ENCODE measurements at places on chromosomes 6 and 20. TPM values are rescaled to one million over a fixed set of nuclear protein-coding genes. Genes with fewer than 3 reads are reported as not detected.

The DZANK1 gene
- total RNA-seq, result 1.3 TPM

The DDAH2 gene
- total RNA-seq, result 5.8 TPM

The TCP11 gene
- not detected for total RNA-seq

The C20orf202 gene
- total RNA-seq, result not detected

The PPP1R3G gene
- total RNA-seq, result 0.16 TPM

The RBBP8NL gene
- not detected for total RNA-seq

The POM121L2 gene
- total RNA-seq, result not detected

The YIPF3 gene
- total RNA-seq, result 59.0 TPM

DNA sequence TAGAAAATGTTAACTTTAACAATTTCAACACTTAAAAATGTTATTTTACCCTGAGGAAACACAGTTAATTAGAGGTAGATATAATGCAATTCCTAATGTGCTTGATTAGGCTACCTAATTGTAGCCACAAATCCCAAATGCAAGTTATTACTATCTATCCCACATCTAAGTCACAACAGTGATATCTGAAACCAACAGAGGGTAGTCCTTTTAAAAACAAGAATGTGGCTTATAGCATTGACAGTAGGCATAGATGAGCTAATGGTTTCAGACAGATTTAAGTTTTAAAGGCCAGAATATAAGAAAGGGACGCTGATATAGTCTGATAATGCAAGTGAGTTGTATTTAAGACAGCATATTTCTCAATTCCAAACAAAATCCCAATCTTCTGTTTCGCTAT, 23.0 kb downstream of the PLN start:
- no peak for DNase-seq
- peaks cover 10% of the 10 kb centered on the region for H3K4me1 ChIP-seq
- no peaks in the 10 kb centered on the region for H3K27me3 ChIP-seq
- H3K27ac ChIP-seq, result no peak overlapping the region
- H3K4me3 ChIP-seq, result no peak overlapping the region
- peaks cover 30% of the 10 kb centered on the region for H3K36me3 ChIP-seq

DNA sequence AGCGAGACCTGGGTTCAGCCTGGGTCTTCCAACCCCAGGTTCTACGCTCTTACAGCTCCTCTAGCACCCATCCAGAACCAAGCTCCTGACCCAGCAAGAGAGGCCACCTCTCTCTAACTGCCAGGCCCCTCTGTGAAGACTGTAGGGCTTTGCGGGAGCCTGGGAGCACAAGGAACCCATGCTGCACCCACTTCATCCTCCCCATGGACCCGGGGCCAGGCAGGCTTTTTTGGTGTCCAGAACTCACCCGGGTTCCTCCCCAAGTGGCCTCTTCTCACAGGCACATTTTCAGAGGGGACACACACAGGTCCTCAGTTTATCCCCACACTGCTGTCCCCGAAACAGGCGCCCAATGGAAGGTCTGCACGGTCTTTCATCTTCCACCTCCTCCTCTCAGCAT, 145.9 kb downstream of the SYNDIG1 start:
- no peak overlapping the region for H3K4me3 ChIP-seq
- H3K4me1 ChIP-seq, result no peaks in the 10 kb centered on the region
- H3K36me3 ChIP-seq, result no peaks in the 10 kb centered on the region
- no peak overlapping the region for H3K27ac ChIP-seq
- no peak for DNase-seq

DNA sequence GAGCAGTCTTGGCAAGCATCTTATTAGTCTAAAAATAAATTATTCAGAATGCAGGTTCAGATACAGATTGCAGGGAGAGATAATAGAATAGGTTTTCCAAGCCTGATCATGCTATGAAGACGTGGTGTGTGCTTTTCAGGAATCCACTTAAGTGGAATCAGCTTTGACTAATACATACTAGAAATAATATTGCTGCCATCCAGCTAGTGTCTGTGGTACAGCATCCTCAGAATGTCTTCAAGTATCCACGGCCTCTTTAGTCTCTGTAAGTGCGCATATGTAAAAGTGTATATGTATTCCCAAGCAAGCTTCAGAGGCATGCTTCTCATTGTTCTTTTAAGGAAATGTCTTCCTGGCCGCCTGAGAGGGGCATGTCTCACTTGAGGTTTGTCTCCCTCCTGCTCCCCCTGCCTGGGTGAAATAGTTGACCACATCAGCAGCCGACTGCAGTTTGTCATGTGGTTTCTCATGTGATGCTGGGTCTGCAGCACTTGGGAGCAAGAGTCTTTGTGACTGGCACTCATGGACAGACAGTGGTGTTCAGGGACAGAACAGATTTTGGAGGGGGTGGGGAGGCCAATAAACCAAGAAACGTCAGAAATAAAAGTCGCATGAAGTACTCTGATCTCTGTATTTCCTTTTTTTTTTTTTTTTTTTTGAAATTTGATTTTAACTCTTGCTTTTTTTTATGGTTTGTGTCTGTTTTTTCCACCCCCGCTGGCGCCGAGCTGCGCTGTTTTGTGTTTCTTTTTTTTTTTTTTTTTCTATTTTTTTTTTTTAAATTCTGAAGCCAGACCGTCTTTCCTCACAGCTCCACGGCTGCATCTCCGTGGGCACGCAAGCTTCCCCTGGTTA, 150.8 kb downstream of the PRL start:
- H3K27me3 ChIP-seq, result peaks cover 40% of the 10 kb centered on the region
- DNase-seq, result no peak
- peak overlapping the region; percentile 75 for H3K4me3 ChIP-seq
- peaks cover 37% of the 10 kb centered on the region for H3K4me1 ChIP-seq
- H3K36me3 ChIP-seq, result no peaks in the 10 kb centered on the region

DNA sequence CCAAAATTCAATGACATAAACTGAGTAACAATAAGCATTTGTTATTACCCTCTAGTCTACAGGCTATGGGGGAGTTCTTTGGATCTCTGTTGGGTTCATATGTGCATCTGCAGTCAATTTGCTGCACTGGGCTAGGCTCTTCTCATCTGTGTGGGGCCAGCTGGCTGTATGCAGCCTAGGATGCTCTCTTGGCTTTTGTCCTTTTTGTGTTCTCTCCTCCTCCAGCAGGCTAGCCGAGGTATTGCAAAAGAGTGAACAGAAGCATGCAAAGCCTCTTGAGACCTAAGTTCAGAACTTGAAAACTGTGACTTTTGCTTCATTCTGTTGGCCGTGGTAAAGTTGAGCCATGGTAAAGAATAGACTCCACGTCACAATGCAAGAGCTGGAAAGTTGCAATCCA, 62.8 kb upstream of the FOXO3 start:
- peaks cover 4% of the 10 kb centered on the region for H3K27me3 ChIP-seq
- DNase-seq, result no peak
- H3K36me3 ChIP-seq, result no peaks in the 10 kb centered on the region

DNA sequence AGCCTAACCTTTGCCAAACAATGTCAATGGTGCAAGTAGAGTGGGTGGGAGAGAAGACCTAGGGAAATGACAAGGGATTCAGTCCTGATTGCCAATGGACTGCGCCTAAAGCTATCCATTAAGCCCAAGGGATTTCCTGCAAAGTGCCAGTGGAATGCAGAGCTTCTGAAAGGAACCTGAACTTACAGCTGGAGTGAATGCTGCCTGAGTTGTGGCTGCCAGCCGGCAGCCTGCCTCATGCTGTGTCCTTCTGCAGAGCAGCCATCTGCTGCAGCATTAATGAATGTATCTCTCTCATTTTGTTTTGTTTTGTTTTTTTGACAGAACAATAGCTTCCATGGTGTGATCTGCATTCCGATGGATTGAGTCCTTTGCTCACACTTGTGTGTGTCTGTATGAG, 44.7 kb downstream of the SLC35F1 start:
- H3K4me1 ChIP-seq, result no peaks in the 10 kb centered on the region
- H3K36me3 ChIP-seq, result no peaks in the 10 kb centered on the region
- DNase-seq, result no peak
- H3K27me3 ChIP-seq, result peaks cover 2% of the 10 kb centered on the region

DNA sequence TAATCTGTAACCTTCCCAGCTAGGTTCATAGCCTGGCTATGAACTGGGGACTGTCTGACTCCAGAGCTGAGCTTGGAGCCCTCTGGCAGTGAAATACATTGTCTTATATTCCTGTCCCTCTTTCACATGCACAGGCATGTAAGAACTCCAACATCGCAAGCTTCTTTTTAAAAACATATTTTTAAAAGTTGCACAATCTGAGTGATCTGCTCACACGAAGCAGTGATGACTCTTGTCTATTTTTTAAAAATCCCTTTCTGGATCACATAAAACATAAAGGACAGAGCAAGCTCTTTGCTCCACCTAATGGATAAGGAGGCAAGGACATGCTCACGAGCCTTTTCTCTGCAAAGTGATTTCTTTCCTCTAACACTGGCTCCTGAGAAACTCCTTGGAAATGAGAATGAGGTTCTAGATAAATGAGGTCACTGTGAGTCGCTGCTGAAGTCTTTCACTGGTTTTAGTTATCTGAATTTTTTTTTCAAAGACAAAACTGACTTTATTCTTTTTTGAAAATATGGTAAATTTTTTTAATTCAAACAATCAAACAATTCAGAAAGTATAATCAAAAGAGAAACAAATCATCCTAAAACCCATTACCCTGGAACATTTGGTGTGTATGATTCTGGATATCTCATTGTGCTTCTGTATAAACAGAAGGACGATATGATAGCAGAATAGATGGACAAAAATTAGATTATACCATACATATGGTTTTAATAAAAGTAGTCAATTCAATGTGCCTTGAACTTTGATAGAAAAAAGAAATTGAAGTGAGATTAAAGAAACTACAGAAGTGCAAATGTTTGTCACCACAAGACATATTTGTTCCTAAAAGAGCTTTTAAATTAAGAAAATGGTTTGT, 30.8 kb downstream of the IL20RA start:
- no peak for DNase-seq
- H3K36me3 ChIP-seq, result no peaks in the 10 kb centered on the region
- H3K4me3 ChIP-seq, result no peak overlapping the region
- H3K27ac ChIP-seq, result no peak overlapping the region

- H3K4me1 ChIP-seq, result no peaks in the 10 kb centered on the region
- no peak overlapping the region for H3K4me3 ChIP-seq
- peaks cover 28% of the 10 kb centered on the region for H3K27me3 ChIP-seq
These were observed 93.5 kb upstream of the TMEM30A start for GRCh38 chr6:75378101-75378500.

DNA sequence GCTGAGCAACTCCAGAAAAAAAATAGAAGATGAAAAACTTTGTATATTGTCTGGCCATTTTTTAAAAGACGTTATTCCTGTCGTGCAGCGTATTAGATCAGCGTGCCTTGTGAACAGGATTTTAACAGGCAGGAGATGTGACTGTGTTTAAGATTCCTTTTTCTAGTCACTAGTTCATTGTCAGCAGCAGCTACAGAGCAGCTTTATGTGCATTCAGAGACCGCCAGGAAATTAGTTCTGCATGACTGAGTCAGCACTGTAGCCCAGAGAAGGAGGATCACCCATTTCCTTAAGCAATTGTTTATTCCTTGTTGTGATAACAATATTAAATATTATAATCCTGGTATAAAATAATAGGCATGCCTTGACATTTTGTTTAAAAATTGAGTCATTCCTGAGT, 75.4 kb upstream of the ADGRB3 start:
- H3K4me3 ChIP-seq, result no peak overlapping the region
- H3K27me3 ChIP-seq, result no peaks in the 10 kb centered on the region
- H3K36me3 ChIP-seq, result no peaks in the 10 kb centered on the region
- no peak for DNase-seq

- no peak overlapping the region for H3K27ac ChIP-seq
- H3K36me3 ChIP-seq, result no peaks in the 10 kb centered on the region
- H3K4me3 ChIP-seq, result no peak overlapping the region
- H3K27me3 ChIP-seq, result no peaks in the 10 kb centered on the region
- DNase-seq, result no peak
These were observed 27.3 kb upstream of the SPDEF start for GRCh38 chr6:34583461-34583860.

DNA sequence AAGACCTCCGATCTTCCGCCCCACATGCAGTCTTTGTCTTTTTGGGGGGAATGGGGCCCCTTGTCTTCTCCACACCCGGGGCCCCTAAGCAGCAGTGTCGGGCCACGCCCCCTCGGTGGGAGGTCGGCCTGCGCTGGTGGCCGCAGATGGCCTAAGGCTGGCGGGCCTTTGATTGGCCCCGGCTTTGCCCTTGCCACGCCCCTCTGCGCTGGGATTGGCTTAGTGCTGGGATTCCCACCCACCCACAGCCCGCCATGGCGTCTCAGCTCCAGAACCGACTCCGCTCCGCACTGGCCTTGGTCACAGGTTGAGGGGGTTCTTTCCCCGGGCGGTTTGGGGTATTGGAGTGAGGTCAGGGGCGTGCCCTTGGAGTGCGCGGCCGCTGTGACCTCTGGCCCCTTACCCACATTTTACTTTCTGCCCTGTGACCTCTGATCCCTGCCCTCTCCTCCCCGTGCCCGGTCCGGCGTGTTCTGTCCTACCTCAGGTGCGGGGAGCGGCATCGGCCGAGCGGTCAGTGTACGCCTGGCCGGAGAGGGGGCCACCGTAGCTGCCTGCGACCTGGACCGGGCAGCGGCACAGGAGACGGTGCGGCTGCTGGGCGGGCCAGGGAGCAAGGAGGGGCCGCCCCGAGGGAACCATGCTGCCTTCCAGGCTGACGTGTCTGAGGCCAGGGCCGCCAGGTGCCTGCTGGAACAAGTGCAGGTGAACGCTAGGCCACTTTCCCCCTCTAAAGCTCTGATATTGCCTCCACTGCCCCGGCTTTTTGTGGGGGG, at the start of gene HSD17B8:
HSD17B8 (plus strand) TSS at position 241 of the 776 bp plus-strand sequence; CDS start at position 255, 14 bp downstream.
- H3K27ac ChIP-seq, result peak within 1 kb of the TSS; percentile 97
- H3K4me1 ChIP-seq, result peaks cover 60% of the 10 kb centered on the region
- no peaks in the 10 kb centered on the region for H3K27me3 ChIP-seq
- H3K4me3 ChIP-seq, result peak within 1 kb of the TSS; percentile 100
- DNase-seq, result peak; percentile 88

- no peak overlapping the region for H3K27ac ChIP-seq
- DNase-seq, result no peak
- peaks cover 25% of the 10 kb centered on the region for H3K4me1 ChIP-seq
- no peak overlapping the region for H3K4me3 ChIP-seq
These were observed 44.8 kb downstream of the FARS2 start for GRCh38 chr6:5305968-5306626.

GRCh38 chr6:166647896-166648295, 20.8 kb upstream of the RPS6KA2 start:
- peaks cover 5% of the 10 kb centered on the region for H3K27me3 ChIP-seq
- H3K36me3 ChIP-seq, result no peaks in the 10 kb centered on the region
- no peak for DNase-seq

GRCh38 chr6:83536034-83536646, 23.8 kb downstream of the PRSS35 start:
- H3K27ac ChIP-seq, result no peak overlapping the region
- H3K27me3 ChIP-seq, result no peaks in the 10 kb centered on the region
- DNase-seq, result peak; percentile 11
- no peaks in the 10 kb centered on the region for H3K4me1 ChIP-seq

GRCh38 chr6:20415712-20416454, 14.2 kb downstream of the E2F3 start:
- peaks cover 58% of the 10 kb centered on the region for H3K4me1 ChIP-seq
- no peak overlapping the region for H3K4me3 ChIP-seq
- no peaks in the 10 kb centered on the region for H3K27me3 ChIP-seq
- H3K27ac ChIP-seq, result no peak overlapping the region
- DNase-seq, result no peak

Measured in activated T-helper 2 cell treated with anti-CD3 and anti-CD28 coated beads, Interferon-gamma antibody, Interleukin-2, Interleukin-4, amounts not matched to agents 10 μg/mL and 5 μg/mL and 100 μg/mL, durations not matched to agents 14 hours and 24 hours and 36 hours (primary cell).